ENCODE measurements at places on chromosomes 5 and 9.

GRCh38 chr5:126610160-126610559 lies 9.4 kb downstream of the PHAX start:
- DNase-seq, result no peak

- no peak for DNase-seq
Observed at GRCh38 chr9:104094534-104095015, 466 bp downstream of the SMC2 start.

DNA sequence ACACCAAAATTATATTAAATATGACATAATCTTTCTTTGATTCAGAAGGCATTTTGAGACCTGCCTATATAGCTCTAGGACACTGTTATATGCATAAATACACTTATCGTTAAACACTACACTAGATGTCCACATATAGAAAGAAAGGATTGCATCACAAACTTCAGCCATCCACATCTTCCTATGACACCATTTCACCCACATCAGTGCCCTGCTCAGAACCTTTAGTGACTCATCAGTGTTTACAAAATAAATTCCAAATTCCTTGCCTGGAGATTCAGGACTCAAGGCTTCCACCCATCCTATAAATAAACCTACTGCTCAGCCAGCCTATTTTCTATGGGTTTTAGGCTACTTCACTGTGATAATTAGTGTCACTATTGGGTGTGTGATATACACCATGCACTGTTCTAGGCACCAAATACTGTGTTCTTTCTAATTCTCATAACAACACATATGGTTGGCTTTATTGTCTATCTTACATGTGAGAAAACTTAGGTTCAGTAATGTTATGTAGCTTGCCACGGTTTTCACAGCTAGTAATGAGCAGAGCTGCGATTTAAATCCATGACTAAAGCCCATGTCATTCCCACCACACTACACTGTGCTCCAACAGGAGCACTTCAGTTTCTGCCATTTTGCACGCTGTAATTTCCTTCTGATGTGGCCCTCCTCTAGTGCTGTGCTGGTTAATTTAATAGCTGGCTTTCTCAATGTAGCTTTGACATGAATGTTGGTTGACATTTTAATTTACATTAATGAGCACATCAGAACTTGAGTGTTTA lies 103.3 kb downstream of the SREK1 start:
- no peak for DNase-seq

- no peak for DNase-seq
Observed at GRCh38 chr5:69024241-69024651, 69.6 kb upstream of the SLC30A5 start.

DNA sequence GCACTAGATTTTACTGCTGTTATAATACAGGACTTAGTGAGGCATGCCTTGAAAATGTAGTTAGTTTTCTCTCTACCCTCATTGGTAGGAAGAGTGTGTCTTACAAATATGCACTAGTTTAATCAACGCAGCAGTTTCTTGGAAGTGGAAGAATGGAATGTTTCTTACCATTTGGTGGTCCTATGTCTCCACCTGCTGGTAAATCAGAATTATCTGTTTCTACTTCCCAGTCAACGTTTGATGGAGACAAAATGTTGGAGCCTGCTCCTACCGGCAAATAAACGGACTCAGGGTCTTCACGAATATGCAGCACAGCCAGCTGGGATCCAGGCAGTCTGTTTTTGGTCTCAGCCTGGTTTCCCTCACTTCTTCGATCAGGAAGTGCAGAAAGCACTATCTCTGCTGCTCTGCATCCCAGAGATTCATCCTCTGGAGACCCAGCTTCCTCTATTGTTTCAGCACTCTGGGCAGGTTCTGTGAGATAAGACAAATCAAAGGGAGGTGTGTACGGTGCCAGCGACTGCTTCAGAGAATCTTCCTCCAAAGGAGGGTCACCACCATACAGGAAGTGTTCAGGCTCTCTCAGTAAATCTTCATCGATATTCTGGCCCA lies 59.5 kb upstream of the PCA3 start:
- no peak for DNase-seq

GRCh38 chr9:111237447-111237846 lies 92.6 kb downstream of the OR2K2 start:
- DNase-seq, result no peak

DNA sequence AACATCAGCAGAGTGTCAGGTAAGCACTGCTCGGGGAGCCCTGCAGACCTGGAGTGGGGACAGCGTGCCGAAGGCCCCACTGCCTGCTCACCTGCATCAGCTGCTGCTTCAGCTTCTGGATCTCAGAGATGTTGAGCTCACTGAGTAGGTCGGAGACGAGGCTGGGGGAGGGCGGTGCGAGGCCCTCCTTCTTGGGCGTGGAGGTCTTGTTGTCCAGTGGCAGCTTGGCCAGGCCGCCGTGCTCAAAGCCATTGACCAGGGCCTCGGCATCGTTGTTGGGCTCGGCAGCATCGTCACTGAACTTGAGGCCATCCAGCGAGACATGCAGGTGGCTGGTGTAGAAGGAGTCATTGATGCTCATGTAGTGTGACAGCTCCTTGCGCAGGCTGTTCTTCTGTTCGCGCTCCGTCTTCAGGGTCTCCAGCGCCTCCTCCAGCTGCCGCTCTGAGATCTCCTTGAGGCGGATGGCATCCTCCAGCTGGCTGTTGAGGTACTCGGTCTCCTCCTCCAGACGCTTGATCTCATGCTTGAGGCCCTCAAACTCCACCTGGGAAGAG lies 44.3 kb downstream of the BICD2 start:
- no peak for DNase-seq

- peak; percentile 13 for DNase-seq
Observed at GRCh38 chr5:50711280-50711679, 44.8 kb downstream of the PARP8 start.

DNA sequence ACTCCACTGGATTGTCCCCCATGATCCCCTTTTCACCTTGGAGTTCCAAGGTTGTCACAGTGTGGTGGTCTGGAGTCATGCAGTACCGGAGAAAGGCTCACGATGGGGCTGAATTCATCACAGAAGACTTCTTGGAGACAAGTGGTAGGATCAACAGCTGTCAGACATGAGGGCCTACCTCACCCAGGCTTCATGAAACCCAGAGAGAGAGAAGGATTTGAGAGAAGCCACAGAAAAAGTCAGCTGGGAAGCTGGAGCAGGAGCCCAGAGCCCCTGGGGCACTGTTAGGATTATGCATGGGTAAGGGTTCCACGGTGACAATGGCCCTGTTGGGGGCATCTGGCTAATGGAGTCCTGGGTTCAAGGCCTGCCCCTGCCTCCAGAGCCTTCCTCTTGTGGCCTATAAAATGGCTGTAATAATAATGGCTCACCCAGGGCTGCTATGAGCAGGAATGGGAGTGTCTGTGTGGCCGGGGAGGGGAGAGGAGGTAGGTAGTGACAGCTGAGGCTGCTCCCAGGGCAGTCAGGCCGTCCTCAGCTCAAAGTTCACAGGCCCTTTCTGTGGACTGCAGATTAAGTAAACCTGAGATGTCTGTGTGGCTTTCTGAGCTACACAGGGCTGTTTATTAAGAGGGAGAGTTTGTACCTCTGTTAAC lies 910 bp downstream of the TRIM14 start:
- DNase-seq, result no peak

DNA sequence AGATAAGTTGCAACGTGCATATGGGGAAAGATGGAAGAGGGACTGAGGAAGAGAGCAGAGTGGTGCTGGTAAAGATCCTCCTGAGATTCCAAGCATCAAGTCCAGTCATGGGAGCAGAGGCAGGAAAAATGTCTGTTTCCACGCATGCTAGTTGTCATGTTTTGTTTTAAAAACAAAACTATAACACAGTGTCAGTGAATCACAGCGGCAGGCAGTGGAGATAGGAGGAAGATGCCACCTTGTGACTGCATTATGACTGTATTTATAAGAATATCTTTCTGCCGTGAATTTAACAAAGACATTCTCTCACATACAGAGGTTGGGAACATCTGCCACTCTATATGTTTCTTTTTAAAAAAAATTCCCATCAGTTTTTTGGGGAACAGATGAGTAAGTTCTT lies 3.7 kb upstream of the SVEP1 start:
- no peak for DNase-seq

- DNase-seq, result no peak
Observed at GRCh38 chr9:111450124-111450523, 34.1 kb downstream of the ECPAS start.

- no peak for DNase-seq
Observed at GRCh38 chr9:36576866-36577265, 4.2 kb downstream of the MELK start.

DNA sequence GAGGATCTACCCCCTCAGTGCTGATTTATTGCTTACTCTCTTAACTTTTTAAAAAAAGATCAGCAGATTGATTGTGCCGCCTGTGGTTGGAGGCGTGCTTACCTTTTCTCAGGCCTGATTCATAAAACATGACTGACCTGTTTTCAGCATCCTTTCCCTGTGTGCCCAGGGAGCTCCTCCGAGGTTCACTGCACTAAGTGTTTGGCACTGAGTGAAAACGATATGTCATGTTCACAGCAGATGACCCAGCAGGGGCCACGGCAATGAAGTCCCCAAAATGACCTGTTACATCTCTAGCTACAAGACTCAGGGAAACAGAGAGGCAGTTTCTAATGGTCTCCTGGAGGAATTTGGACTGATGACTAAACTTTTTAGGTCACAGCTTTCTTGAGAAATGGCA lies 69.9 kb downstream of the INSYN2B start:
- DNase-seq, result no peak
